ENCODE measurements at places on chromosomes 6 and 20.

GRCh38 chr6:5443491-5443890 lies 182.2 kb downstream of the FARS2 start:
- no peak for DNase-seq

DNA sequence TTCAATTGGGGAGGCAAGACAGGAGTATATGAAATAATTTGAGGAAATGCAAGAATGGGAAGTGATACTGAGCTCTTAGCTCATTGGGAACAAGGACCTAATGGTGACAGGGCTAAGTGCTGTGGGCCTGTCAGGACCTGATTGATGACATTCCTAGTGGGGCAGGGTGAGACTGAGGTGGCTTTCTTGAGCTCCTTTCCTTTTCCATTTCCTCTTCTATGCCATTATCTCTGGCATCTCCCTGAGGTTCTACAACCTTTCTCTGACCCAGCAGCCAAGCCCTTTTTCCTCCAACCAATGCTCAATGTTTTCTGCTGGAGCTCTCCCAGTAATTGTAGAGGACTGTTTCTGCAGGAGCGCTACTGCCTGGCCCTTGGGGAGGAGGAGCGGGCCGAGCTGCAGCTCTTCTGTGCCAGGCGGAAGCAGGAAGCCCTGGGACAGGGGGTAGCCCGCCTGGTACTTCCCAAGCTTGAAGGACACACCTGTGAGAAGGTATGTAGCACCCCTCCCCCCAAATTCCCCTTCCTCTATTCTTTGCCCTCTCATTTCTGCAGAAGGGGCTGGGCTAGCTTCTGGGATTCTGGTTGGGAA lies 2.8 kb upstream of the TOMM6 start:
- no peak for DNase-seq

DNA sequence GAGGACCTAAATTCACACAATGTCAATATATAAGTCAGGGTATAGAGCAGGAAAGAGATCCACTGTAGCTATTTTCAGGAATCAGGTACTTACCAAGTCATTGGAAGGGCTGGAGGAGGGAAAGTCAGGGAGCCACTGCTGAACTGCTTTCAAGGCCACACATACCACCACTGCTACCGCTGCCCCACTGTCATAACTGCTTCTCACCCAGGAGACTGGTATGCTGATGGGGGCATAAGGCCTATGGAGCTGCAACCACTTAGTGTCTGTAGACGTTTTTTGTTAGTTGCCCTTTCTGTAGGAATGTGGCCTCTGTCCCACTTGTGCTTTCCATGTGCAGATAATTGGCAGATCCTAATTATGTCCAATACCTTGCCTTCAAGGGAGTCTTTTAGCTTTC lies 5.4 kb downstream of the SMAP1 start:
- peak; percentile 48 for DNase-seq

DNA sequence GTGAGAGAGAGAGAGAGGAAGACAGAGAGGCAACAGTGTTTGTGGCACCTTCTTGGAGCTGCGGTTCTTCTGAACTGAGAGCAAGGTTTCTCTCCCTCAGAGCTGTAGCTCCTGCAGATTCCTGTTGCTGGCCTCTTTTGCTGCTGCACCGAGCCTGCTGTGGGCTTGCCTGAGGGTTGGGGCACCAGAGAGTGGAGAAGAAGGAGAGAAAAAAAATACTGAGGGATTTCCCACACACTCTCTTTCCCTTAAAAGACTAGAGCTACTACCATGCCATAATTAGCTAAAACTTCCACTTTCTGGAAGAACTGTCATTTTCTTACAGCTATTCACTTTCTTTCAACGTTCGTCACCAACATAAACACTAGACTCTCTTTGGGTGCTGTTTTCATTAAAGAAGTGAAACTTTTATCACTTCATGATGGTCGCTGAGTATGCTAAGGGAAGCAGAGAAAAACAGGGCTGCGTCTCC lies 18.2 kb upstream of the ECI2 start:
- DNase-seq = no peak

DNA sequence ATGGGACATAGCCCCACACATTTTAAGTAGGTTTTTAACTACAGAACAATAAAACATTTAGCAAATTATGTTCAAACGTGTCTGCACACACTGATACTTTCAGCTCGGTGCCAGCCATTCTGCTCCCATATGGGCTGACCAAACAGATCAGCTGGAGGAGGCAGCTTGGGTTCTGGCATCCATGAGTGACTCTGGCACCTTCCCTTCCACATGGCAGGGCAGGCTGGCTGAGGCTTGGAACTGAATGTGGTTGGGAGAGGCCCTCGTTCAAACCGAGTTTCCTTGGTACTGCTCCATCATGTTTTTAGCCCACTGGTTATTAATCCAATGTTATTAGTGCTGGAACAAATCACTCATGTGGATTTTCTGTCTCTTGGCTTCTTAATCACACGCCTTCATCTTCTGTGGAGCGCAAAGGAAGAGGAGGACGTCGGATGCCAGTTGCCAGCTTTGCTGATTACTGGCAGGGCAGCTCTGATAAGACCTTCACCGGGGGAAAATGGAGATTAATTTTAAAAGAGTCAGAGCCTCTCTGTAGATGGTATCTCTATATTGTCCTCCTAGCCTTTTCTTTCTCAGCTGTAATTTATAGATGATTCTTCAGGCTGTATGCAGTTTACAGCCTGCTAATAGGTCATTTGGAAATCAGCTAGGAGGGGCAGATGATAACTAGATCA lies 93.1 kb upstream of the TIAM2 start:
- DNase-seq = no peak

DNA sequence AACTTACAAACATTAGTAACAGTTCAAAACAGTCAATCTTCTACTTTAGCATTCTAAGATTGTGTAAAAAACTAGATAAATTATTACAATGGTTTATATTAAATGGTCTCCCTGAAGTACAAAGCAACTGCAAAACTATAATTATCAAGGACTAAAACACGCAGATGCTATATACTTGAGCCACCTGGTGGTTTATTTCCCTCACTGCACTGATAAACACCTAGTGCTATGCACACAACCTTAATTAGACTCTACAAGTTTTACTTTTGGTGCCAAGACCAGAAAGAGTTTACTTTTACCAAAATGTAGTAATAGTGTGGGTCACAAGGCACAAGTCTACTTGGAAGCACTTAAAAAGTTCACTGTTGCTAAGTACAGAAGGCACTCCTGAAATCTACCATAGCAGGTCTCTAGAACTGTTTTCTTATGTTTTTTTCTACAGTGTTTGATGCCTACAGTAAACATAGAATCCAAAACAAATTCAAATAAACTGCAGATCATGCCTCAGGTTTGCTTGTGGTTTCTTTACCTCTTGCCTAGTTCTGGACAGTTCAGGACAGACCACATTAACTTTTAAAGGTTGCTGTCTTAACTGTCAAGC lies 49.2 kb downstream of the GMDS start:
- peak; percentile 86 for DNase-seq

GRCh38 chr6:52409499-52409898 lies 10.6 kb upstream of the EFHC1 start:
- peak; percentile 44 for DNase-seq

DNA sequence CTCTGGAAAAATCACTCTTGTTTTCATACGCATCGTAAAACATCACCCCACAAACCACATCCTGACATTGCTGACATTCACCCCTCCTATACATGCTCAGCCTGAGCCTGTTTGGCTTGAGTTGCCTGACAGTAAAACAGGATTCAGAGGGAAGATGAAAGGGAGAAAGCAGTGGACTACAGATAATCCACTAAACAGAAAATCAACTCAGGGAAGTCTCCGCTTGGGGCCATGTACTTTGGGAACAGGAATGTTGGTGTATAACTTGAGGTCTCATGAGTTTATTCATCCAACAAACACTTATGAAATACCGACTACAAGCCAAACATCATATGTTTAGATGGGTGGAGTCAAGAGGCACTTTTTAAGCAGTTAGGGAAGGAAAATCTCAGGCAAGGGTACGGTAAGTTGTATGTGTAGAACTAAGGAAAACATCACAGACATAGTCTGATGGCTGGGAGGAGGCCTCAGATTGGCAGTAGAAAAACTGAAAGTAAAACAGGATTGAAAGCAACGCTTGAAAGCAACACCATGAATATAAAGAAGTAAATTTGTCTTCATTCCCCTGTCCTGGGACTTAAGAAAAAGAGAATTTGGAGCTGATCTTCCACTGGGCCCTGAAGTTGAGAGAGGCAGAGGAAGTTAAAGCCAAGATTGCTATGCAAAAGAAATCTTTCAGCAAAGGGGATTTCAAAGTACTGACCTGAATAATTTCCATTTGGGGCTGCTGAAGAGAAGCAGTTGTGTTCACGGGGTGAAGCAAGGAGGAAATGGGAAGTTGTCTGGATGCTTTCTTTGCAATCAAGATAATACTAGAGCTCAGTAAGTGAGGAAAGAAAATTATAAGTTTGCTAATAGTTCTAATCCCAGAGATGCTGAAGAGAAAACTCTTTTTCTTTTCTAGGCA lies 28.8 kb downstream of the PDE7B start:
- DNase-seq = peak; percentile 84

- DNase-seq = no peak
Measured at GRCh38 chr6:34114695-34115402, 31.0 kb downstream of the GRM4 start.

DNA sequence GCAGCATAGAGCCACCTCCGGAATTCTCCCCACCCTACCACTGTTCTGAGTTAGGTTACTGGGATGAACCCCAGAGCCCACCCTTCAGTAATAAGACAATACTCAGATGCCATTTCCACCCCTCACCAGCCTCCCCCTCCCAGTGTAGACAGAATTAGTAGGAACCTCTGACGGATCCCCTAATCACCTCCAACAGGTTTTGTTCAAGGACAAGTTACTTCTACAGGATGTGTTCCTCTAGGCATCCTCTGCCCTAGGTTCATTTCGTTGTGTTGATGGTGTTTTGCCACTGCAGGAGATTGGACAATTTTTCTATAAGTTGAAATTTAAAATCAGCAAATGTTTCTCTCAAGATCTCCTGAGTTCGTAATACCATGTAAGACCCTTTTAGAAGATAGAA lies 22.8 kb downstream of the PLEKHG1 start:
- DNase-seq = no peak

DNA sequence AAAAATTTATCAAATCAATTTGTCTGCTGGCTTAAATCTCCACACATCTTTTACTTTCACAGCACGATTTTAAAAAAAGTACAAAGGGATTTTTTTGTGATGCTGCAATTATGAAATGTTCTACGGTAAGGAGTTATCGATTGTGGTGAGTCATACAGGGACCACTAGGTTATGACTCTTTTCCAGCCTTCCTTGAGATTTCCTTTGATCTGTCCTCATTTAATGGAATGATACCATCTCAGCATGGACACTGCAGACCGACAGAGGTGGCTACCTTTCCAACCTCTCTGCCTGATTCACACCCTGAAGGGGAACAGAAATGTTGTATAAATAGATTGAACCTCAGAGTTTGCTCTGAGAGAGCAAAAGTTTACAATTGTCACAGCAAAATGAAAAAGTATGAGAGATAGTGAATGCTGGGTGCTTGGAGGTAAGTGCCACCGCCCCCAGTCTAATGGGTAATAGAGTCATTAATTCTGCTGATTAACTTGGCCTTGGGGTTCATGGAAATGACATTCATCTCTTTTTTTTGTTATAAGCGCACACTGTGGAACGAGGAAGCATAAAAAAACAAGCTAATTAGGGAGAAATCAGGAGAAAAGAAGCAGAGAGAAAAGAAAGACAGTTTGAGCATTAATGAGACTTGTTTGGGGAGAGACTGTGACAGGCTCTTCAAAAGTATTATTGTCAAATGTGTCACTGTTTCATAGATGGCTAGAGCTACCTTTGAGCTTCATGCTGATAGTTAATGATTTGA lies 306.0 kb downstream of the RNF144B start:
- no peak for DNase-seq

GRCh38 chr6:35893246-35893645 lies 27.7 kb downstream of the SRPK1 start:
- no peak for DNase-seq

DNA sequence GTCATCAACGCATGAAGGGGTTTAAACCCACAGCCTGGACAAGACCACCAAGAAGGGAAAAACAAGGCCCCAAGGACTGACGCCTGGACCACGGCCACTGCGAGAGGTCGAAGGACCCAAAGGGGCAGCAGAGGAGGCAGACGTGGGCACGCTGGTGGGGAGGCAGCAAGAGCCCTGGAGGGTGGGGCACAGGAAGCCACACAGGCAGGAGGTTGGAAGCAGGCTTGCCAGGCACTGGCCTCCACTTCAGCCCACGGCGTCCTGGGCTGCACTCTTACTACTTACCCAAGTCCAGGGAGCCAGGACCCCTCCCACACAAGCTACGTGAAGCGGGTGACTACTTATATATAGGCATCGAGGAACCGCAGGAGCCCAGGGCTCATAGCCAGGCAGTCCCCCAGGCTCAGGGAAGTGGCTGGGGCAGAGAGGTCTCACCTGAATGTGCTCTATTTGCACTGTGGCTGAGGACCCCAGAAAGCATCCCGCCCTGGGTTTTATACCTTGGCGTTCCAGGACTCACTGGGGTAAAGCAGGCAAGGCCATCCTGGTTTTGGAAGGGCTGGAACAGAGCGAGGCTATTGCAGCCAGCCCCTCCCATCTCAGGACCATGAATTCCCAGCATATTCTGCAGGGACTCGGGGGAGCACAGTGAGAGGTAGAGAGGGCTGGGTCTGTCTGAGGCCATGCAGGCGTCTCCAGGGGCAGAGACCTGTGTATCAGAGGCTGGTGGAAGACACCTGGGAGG lies 113.8 kb upstream of the AFDN start:
- no peak for DNase-seq

GRCh38 chr6:7588506-7588905 lies 1.5 kb upstream of the SNRNP48 start:
- DNase-seq = no peak
